ENCODE measurements at places on chromosomes 16 and 17.

- DNase-seq, result no peak
Measured at GRCh38 chr16:66523861-66524354, 26.0 kb downstream of the TK2 start.

DNA sequence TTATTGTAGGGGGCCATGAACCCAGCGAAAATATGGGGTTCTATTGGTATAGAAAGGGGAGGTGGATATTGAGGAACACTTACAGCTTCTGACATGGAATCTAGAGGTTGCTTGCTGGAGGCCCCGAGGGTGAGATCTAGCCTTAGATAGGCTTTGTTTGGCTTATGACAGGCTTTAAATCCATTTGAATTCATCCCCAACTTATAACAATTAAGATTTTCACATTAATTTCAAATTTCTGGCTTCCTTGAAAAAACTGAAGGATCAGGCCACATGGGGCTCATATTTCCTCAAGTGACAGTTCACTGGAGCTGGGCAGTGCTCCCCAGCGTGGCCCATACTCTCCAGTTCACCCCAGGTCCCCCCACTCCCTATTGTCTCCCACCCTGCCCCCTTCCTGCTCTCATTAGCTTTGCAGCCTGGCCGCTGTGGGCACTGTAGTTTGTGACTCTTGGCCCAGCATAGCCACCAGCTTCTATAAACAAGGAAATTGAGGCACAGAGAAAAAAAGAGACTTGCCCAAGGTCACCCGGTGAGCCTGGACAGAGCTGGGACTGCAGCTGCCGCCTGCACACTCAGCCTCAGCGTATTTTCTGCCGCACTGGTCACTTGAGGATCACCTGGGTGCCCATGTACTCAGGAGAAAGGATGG lies 19.8 kb upstream of the ADGRG1 start:
- no peak for DNase-seq

GRCh38 chr17:14468858-14469257 lies 168.0 kb downstream of the HS3ST3B1 start:
- no peak for DNase-seq

DNA sequence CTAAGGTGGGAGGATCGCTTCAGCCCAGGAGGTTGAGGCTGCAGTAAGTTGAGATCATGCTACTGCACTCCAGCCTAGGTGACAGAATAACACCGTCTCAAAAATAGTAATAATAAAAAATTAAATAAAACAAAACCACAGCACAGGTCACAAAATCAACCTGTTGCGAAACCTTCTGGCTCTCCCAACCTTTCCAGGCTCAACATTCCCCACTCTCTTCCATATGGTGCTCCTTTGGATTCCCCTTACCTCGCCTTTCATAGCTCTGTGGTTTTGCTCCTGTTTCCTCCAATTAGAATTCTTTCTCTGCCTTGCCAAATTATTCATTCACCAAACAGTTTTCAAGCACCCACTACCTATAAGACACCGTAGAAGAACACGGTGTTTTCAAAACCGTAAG lies 4.7 kb downstream of the ZDHHC7 start:
- no peak for DNase-seq

DNA sequence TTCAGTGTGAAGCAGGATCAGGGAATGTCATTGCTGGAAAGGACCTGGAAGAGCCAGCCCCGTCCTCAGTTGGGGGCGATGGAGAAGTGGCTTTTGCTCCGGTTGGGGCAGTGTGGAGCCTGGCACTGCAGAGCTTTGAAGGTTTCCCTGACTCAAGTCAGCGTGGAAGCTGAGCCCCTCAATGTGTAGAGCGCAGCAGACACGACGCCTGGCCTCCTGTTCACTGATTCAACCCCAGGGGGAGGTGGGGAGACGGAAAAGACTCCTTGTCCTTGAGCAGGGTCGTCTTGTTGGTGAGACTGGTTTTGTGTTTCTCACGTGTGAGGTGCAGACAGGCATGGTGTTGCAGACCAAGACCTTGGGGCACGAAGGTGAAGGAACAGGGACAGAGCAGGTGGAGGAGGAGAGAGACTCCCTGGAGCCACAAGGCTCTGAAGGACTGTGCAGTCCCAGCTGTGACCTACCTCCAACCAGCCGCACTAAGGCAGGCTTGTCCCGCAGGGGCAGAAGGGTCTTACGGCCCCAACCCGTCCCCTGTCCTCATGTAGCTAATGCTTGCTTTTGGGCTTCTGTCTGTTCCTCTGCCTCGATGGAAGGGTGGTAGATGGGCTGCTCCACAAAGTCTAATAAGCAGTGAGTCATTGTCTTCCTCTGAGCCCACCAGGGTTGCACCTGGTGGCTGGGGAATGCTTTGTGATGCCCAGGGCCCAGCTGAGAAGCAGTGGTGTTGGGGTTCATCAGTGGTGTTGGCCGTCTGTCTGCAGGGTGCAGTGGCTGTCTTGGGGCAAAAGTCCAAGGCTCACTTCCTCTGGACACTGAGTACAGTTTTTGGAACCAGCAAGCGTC lies 47.8 kb downstream of the MPRIP start:
- DNase-seq, result peak; percentile 10

- no peak for DNase-seq
Measured at GRCh38 chr17:28385406-28385805, 13.9 kb downstream of the SARM1 start.

GRCh38 chr16:29784901-29785500 lies 5.5 kb upstream of the KIF22 start:
- DNase-seq, result peak; percentile 49

GRCh38 chr16:24721830-24722238 lies 7.6 kb upstream of the TNRC6A start:
- DNase-seq, result no peak

GRCh38 chr16:82643936-82644630 lies 17.3 kb downstream of the CDH13 start:
- no peak for DNase-seq

- no peak for DNase-seq
Measured at GRCh38 chr17:48394821-48395220, 35.2 kb downstream of the SKAP1 start.

- no peak for DNase-seq
Measured at GRCh38 chr17:9817086-9817485, 4.8 kb downstream of the GSG1L2 start.

DNA sequence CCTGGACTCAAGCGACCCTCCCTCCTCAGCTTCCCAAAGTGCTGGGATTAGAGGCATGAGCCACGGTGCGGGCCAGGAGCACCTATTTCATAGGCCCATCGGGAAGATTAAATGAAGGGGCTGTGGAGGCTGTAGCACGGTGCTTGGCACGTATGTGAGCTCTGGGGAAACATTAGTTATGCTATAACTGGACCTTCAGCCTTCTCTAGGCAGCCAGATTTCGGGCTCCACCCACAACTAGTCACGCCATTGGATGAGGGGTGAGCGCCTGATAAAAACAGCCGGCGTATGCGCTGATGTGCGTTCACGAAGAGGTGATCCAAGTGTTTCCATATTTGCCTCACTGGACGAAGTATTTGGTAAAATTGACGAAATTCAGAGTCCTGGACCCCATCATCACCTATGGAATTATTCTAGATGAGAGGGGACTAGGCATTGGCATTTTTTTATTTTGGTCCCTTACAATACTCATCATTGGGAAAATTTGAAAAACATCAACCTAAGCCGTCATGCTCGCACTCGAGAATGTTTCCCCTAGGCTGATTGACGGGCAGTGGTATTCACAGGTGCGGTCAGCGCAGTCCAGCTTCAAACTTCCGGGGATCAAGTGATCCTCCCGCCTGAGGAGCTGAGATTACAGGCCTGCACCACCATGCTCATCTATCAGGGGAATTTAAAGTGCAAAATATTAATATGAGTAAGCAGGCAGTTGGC lies 1.8 kb upstream of the ANKRD11 start:
- DNase-seq, result no peak

DNA sequence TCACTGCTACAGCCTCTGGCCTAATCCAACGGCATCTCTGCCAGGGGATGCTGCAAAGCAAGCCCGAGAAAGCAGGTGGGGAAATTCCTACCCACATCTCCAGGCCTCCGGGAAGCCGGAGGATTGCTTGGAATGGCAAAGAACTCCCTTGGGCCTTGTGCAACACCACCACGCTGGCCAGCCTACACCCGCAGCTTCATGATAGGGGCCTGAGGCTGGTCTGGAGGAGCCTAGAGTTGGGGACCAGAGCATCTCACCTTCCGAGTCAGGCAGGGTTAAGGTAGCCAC lies 20.3 kb downstream of the GGA3 start:
- no peak for DNase-seq

Data from omental fat pad (tissue), 4 donors.